ENCODE measurements at places on chromosomes 1 and 21.

DNA sequence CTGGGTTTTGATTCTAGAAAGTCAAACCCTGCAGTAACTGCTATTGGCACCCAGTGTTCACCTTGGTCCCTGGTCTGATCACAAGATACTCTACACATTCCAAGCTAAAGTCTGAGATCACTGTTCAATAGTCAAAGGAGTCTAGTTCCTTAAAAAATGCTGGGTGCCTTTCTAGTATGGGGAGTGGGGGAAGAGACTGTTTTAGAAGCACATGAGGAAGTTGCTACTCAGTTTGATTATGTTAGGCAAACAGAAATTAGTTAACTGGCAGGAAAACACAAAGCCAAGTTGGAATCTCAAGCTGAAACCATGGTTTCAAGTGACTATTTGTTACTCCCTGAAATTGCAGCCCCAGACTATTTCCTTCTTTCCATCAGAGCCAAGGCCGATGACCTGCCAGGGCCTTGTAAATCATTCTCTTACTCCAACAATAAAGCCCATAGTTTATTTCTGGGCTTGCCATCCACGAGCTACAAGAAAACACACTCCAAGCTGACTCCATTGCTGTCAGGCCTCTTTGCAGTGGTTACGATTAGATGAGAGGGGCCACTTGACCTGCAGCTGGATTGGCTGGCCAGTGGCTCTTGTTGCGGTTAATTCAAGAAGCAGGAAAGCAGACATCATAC lies 21.1 kb upstream of the VTCN1 start:
- DNase-seq: peak; percentile 42

DNA sequence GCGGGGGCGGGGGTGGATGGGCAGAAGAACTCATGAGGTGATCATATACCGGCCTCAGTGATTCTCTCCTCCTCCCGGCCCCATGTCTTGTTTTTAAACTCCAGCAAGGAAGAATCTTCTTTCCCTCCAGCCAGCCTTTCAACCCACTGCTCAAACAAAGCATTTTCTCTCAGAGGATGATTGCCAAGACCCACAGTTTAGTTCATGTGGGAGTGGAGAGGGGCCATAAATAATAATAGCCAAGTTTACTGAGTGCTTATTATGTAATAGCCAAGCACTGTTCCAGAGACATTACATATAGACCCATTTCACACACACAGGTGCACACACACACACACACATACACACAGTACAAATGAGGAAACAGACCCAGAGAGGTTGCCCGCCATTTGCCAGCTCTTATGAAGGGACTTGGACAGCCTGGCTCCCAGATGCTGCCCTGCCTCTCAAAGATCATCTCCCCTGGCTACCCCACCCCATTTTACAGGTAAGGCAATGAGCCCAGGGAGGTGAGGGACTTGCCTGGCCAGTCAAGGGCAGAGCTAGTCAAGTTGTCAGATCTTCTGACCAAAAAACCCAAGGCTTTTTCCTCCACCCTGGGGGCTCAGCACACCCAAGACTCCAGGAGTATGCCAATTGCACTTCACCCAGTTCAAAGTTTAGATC lies 18.0 kb upstream of the BCAR3 start:
- DNase-seq: no peak

- DNase-seq: no peak
Measured at GRCh38 chr1:52588535-52588934, 13.6 kb upstream of the GPX7 start.

- DNase-seq: no peak
Measured at GRCh38 chr1:228488125-228488817, 1.1 kb downstream of the RNF187 start.

DNA sequence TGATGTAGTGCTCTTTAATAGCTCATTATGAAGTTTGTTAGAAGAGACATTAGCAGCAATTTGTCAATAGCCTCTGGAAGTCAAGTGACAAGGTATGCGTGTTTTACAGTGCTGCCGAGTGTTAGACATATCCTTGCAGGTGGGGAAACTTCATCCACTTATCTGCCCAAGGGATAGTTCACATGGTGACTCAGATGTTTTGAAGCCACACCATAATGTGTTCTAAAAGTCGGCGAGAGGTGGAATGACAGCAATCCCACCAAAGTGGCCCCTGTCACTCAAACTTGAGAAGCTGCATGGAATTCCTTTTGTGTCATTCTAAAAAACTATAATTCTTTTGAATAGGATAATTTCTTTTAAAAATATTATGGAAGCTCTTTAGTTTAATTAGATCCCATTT lies 98.1 kb downstream of the RUNX1 start:
- no peak for DNase-seq

- no peak for DNase-seq
Measured at GRCh38 chr21:41884501-41885030, 5.4 kb upstream of the PRDM15 start.

- peak; percentile 14 for DNase-seq
Measured at GRCh38 chr1:72623299-72623708, 341.0 kb upstream of the NEGR1 start.

DNA sequence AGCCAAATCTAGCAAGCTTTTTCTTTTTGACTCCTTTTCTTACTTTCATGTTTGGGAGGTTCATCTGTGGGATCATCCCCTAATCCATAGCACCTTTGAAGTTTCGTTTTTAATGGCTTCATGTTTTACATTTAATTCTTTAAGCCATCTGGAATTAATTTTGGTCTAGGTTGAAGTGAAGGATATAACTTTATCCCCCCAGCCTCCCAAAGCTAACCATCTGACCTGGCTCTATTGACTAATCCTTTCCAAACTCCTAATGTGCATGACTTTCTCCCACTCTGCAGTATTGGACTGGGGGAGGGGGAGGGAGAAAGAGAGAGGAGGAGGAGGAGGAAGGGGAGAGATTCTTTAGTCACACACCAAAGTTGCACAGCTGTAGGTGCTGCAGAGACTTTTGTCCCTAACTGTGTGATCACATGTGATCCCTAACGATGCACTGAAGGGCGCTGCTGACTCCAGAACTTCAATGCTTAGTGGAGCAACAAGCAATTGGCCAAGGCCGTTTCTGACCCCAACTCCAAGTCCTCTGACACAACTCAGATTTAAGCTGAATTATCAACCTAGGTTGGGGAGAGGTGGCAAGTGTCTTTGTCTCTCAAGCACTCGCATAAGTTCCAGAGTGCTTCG lies 191.6 kb downstream of the HUNK start:
- DNase-seq: no peak

GRCh38 chr1:194223596-194223995 lies 1037.2 kb upstream of the B3GALT2 start:
- no peak for DNase-seq

DNA sequence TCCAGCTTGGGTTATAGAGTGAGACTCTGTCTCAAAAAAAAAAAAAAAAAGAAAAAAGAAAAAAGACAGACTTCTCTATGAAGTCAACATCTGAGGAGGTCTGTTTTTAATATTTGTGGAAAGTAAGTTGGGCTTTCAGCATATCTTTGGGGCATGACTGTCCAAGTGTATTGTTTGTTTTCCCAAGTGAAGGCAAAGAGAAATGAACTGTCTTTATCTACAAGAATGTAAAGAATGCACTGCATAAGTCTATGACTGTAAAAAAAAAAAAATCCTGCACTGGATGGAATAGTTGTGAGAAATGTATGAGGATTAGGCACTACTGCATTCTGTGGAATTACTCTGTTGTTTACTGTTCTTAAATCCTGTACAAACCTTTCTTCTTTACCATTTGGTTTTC lies 45.6 kb upstream of the TMEM61 start:
- no peak for DNase-seq

- DNase-seq: no peak
Measured at GRCh38 chr1:244962130-244962529, 97.8 kb upstream of the HNRNPU start.

GRCh38 chr1:42806171-42806570 lies 10.8 kb upstream of the ERMAP start:
- no peak for DNase-seq

DNA sequence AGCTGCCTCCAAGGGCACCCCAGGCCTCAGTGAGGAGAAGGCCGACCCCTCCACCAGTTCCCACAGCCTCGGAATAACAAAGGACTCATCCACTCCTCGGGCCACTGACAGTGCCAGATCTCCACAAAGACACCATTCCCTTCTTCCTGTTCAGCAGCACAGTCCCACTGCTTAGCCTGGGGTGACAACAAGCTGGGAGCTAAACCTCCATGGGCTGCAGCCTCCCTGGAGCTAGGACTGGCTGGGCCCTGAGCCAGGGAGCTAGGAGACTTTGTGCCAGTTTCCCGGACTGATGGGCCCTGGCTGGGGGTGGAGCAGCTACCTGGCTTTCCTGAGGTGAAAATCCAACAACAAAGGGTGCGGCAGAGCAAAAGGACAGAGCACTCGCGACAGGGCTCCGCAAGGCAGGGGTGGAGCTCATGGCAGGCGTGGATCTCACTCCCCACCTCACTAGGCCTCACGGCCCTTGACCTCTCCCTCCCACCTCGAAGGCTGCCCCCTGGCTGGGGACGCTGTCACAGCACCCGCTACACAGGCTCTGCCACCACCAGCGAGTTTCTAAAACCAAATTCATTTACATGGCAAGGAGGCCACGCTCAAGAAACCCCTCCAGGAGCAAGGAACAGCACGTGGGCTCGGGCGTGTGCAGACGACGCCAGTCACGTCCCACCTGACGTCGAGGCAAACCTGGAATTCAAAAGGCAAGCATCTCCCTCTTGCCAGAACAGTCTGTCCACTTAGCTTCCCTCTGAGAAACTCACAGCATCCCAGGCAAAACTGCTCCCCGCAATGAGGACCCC lies 13.8 kb downstream of the SLC35E2B start:
- DNase-seq: peak; percentile 52

- DNase-seq: no peak
Measured at GRCh38 chr1:186306533-186306932, 68.5 kb downstream of the TPR start.

- DNase-seq: no peak
Measured at GRCh38 chr1:223197923-223198627, 55.0 kb upstream of the TLR5 start.

- DNase-seq: no peak
Measured at GRCh38 chr1:111542187-111542586, 38.8 kb upstream of the ADORA3 start.

- DNase-seq: no peak
Measured at GRCh38 chr21:39873687-39874086, 6.4 kb downstream of the PCP4 start.

DNA sequence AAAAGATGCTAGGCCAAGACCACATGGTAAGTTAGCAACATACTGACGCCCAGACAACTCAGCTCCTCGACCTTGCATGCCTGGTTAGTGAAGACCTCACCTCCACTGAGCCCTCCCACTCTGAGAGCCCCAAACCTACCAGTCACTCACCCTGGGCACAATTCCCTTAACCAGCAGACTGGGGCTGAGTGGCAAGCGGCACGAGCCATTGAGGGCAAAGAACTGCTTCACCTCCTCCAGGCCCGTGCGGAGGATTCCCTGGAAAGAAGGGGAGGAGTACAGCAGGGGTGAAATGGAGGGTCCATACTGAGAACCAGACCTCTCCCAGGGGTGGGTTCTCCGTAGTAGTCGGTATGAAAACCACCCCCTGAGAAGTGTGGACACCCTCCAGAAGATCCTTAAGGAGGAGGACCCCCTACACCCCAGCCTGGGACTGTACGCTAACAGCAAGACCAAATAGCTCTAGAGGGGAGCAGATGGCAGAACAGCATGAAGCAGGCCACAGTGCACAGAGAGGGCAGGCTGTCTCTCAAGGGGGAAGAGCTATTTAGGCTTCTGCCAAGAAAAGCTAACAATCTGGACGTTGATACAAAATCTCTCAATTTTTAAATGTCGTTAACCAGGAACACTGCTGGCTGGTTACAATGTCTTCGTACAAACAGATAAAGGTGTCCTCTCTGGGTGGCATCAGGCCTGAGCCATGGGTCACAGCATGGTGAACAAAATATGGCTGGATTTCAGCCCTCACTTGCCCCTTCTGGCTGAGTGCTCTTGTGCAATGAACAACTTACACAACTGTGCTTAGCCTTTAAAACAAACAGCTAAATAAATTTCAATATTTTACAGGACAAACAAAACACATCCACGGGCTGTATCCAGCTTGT lies 31.0 kb upstream of the PPP1R15B start:
- no peak for DNase-seq

DNA sequence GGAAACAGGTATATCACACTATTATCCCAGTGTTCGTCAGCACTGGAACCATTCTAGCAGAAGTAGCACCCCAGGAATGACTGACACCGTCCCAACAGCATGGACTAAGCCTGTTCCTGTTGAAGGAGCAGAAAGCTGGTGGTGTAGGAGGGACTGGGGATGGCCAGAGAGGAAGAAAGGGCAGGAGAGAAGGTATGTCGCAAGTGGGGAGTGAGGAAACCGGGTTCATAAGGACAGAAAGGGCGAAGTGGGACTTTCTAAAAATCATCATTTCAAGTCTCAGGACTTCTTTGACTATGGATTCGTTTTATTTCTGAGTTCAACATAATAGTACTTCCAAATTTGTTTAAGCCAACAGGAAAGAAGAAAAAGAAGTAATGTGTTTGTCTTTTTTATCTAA lies 19.7 kb upstream of the MX1 start:
- no peak for DNase-seq

DNA sequence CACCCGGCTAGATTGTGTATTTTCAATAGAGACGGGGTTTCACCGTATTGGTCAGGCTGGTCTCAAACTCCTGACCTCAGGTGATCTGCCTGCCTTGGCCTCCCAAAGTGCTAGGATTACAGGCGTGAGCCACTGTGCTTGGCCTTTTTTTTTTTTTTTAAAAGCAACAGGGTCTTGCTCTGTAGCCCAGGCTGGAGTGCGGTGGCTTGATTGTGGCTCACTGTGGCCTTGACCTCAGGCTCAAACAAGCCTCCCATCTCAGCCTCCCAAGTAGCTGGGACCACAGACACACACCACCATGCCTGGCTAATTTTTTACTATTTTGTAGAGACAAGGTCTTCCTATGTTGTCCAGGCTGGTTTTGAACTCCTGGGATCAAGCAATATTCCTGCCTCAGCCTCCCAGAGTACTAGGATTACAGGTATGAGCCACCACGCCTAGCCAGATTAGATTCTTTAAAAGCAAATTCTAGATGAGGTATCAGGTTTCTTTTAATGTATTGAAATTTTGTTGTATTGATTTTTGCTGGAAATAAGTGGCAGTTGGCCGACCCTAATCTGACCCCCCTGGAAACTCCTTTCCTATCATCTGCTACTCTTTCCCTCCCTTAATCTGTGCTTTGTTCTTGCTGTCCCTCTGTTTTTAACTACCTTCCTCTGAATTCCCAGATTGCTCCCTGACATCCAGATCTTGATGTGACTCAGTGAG lies 26.6 kb downstream of the ZFYVE9 start:
- no peak for DNase-seq

DNA sequence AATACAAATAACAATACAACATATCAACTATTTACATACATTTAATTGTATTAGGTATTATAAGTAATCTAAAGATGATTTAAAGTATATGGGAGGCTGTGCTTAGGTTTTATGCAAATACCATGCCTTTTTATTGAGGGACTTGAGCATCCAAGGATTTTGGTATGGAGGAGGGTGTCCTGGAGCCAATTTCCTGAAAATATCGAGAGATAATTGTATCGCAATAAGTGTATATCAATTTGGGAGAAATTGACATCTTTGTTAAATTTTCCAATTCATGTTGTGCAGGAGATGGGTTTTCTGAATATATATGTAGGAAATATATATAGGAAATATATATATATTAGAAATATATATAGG lies 63.5 kb downstream of the ATP1A1 start:
- DNase-seq: no peak
